Mesothelial cell of epicardium (in vitro differentiated cells): ENCODE measurements at places on chromosomes 12 and 14. TPM values are rescaled to one million over a fixed set of nuclear protein-coding genes. Genes with fewer than 3 reads are reported as not detected.

GRCh38 chr12:89333564-89334252 is 18.6 kb downstream of the DUSP6 start:
- DNase-seq: no peak

GRCh38 chr12:71000255-71000654 is 79.7 kb upstream of the PTPRR start:
- DNase-seq: no peak

The TROAP gene
- 29.5 to 30.8 TPM (median 29.8 TPM) in 3 replicates for total RNA-seq

The MAPK1IP1L gene
- 116 to 120 TPM (median 119 TPM) in 3 replicates for total RNA-seq

DNA sequence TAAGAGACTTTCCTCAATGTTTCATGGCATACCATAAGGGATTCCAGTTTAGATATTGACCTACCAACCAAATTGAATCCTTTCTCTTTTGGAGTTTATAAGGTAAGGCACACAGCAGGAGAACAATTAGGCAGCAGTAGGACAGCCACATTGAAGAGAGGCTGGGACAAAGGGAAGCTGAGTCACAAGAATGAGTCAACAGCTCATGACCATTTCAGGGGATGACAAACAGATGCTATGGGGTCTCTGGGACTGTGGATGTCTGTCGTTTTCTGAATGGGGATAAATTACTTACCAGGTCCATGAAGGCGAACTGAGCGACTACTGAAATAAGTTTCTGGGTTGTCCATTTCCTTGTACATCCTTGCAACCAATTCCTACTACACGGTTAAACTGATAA is 48.6 kb upstream of the E2F7 start:
- no peak for DNase-seq

The FGF6 gene
- not detected in 3 replicates for total RNA-seq

- DNase-seq: no peak
These were observed 9.4 kb downstream of the ANKRD9 start for GRCh38 chr14:102500158-102500662.

DNA sequence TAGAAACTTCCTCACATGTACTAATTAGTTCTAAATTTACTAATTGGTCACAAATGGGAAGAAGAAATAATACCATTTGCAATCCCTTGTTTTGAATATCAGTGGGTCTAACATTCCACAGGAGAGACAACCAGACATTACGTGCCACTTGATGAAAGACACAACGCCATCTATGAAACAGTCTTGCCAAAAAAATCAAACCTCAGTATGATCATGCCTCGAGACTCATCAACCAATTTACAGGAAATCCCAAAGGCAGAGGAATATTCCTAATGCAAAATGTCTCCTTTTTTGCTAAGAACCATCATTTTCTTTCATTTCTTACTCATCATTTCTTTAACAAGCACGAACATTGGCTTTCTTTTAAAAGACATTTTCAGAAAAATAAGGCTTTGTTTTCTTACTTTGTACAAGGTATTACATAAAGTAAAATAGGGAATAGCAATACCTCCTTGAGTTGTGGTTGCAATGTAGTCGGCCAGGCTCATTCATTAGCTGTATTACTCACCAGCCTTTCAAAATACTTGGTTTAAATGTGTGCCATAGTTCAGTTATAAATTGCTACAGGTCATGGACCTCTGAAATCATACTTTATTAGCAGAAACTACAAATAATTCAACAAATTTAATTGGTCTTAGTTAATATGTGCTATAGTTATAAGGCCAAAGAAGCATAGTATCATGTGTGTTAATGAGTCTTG is 436.2 kb upstream of the FLRT2 start:
- no peak for DNase-seq

DNA sequence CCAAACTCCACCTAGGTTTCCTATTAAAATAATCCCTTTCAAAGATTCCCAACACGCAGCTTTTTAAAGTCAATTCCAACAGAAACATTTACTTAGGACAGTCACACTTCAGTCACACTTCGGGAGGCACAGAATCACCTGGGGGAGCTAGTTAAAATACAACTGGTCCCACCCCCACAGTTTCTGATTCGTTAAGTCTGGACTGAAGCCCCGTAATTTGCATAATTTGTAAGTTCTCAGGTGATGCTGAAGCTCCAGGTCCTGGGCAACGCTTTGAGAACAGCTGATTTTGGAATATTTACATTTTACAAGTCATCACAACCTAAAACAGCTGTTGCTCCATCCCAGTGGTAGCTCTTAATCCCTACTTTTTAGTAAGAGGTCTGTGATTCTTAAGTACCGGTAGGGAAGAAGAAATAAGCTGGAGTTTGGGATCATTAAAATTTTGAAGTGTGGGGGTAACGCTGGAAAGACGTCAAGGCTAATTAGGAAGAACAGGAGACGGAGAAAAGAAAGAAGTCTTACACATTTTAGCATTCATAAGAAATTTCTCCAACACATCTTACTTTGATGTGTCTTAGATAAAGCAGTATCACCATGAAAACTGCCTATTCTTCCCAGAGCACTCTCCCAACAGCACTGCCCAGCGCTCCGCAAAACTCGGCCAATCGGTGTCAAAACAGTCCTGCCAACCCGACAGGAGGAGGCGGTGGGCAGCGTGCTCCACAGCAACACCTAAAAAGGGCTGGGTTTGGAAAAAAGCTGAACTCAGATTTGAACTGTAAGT is 1.1 kb downstream of the IPO8 start:
- DNase-seq: no peak
